ENCODE measurements at places on chromosomes 6 and 20.

DNA sequence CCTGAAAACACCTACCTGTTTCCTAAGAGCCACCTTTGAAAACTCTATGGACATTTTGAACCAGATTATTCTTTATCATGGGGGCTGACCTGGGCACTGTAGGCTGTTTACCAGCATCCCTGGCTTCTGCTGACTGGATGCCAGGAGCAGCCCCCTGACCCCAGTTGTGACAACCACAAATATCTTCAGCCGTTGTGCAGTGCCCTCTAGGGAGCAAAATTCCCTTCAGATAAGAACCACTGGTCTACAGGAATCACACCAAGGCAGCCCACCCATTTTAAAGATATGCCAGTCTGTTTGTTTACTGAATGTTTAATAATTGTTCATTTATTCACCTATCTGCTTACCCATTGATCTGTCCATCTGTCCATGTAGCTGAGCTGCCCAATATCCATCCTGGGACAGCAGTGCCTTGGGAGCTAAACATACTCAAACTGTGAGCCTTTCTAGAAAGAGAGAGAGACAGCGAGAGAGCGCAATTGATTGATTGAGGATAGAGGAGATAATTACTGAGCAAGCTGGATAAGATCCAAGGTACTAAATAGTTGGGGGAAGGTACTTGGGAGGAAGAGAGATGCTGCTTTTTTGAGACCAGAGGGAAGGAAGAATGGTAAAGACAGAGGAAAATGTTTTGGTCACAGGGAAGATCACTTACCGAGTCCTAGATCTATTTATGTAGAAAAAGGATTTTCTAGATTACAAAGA is 276.8 kb downstream of the NRN1 start:
- no peak for DNase-seq

DNA sequence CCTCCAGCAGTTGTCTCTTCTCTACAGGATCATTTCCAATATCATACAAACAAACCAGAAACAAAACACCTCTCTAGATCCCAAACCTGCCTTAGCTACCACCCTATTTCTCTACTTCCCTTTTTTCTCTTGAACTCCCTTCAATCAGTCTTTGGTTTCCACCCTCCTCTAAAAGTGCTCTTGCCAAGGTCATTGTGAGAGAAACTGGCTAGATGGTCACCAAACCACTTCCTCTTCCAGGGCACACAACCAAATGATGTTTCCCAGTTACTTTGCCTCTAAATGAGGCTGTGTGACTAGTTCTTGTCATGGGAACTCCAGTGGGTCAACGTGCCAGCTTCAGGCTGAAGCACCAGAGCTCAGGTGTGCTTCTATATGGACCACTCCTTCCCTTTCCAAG is 85.8 kb upstream of the ARMC2 start:
- no peak for DNase-seq

GRCh38 chr6:15509335-15509933 is 153.4 kb downstream of the DTNBP1 start:
- no peak for DNase-seq

DNA sequence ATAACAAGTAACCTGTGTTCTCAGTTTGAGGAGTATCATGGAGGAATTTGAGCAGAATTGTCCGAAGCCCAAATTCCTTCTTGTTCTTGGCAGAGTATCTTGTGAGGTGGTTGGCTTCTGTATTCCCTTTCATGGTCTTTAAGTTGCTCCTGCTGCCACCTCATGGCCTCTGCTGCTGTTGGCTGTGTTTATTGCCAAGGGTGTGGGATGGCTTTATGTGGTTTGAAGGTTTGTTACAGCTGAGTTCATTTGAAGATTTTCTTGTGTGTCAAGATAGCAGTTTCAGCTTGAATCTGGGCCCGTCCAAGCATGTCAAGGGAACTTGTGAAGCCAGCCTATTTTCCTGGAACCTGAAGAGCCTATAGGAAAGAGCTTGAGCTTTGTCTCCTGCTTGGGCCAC is 20.2 kb upstream of the TTK start:
- no peak for DNase-seq

- DNase-seq: no peak
Measured at GRCh38 chr20:25289886-25290597, 42.2 kb downstream of the PYGB start.

- no peak for DNase-seq
Measured at GRCh38 chr6:41932378-41932777, 9.2 kb downstream of the CCND3 start.

DNA sequence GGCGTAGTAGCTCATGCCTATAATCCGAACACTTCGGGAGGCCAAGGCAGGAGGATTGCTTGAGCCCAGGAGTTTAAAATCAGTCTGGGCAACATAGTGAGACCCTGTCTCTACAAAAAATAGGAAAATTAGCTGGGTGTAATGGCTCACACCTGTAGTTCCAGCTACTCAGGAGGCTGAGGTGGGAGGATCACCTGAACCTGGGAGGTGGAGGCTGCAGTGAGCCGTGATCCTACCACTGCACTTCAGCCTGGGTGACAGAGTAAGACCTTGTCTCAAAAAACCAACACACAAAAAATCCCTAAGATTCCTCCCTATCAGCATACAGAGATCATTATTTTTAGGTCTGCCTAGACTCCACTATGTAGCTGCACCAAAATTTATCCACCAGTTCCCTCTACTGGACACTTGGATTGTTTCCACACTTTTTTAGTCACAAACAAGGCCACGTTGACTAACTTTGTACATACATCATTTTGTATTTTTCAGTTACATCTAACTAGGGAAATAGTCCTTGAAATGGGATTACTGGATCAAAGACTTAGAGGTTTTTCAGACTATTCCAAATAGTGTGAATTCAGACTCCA is 3.6 kb upstream of the PHF1 start:
- no peak for DNase-seq

DNA sequence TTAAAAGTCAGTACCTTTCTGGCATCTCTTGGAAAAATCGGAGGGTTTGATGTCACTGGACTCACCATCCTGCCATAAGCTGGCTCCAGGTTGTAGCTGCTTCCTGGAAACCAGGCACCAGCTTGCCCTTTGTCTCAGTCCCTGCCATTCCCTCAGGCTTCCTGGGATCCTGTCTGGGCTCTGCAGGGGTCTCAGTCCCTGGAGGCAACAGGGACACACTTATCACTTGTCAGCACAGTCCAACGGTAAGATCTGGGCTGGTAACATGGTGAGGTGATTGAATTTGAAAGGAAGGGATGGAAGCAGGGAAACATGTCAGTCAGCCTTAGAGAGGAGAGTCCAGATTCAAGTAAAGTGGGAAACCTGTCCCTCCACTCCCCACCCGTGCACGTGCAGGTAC is 147.6 kb upstream of the ECI2 start:
- no peak for DNase-seq

DNA sequence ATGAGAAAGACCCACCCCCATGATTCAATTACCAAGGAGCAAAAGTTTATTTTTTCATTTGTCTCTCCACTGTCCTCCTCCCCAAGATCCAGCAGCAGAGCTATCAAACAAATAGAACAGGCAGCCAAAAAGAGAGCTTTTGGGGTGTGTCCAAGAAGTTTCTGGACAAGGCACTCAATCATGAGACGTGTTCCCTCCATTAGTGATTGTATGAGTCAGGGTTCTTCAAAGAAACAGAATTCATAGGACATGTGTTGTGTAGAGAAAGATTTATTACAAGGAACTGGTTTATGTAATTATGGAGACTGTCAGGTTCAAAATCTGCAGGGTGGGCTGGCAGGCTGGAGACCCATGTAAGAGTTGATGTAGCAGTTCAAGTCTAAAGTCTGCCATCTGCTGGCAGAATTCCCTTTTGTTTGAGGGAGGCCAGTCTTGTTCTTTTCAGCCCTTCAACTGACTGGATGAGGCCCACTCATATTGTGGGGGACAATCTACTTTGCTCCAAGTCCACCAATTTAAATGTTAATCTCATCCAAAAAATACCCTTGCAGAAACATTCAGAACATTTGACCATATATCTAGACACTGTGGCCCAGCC is 248.1 kb upstream of the OPRM1 start:
- DNase-seq: no peak

DNA sequence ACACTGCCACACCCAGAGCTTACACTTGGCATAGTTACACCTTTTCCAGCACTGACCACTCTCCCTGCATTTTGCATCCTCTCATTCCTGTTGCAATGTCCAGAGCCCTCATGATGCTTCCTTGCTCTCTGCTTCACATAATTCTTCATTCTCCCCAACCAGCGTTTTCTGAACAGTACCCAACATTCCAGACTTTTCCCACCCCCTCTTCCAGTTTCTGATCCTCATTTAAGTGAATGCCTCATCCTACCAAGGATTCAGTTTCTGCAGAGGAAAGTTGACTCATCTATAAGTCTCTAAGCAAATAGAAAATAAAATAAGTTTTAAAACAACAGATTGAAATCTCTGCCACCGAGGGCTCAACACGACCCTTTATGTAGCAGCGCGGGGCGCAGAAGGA is 321.3 kb upstream of the TCF21 start:
- DNase-seq: peak; percentile 50

DNA sequence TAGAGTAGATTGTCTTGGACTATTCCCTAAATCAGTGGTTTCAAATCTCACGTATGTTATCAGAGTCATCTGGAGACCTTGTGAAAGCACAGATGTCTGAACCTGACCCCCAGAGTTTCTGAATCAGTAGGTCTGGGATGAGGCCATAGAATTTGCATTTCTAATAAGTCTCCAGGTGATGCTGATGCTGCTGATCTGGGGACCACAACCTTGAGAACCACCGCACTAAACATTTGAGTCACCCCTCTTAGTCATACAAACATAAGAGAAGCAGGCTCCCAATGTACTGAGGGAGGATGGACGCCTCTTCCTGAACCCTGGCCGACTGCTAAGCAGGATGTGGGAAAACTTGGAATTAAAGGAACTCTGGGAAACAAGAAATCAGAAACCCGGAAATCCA is 187.8 kb upstream of the PRDM1 start:
- DNase-seq: peak; percentile 46

DNA sequence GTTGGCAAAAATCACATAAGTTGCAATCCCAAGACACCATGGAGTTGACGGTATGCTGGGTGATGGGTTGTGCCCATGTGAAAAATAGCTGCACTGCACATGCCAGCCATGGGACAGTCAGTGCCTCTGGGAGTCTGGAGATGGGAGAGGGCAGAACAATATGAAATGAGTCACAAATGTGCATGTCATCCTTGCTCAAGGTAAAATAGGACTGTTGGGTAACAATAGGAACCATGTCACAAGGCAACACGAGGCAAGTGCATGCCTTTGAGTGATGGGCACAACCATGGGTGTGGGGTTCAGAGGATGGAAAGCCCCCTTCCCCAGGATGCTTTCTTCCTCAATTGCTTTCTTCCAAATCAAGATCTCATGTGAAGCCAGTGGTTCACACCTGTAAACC is 70.5 kb upstream of the PIM1 start:
- no peak for DNase-seq

DNA sequence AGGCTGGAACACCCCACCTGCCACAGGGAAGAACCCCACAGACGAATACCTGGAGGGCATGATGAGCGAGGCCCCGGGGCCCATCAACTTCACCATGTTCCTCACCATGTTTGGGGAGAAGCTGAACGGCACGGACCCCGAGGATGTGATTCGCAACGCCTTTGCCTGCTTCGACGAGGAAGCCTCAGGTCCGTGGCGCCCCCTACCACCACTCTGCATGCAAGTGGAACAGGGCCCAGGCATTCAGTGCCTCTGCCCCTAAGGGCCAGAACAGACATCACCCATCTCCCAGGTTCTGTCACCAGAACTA is 6.6 kb downstream of the MYL9 start:
- no peak for DNase-seq

DNA sequence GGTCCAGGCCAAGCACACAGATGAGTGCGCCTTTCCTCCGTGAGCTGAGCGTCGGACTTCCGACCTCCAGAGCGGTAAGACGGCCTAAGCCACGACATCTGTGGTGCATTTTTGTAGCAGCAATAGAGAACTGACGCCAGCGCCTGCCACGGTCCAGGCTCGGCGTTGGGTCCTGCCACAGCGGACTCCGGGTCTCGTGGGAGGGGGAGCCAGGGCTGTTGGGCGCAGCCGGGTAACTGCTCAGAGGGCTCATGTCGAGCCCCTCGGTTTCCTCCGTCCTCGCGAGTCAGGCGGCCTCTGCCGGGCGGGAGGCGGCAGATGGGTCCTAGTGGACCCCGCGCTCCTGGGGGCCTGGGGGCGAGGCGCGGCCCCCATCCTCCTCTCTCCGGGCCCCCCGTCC is 216.1 kb downstream of the QKI start:
- no peak for DNase-seq

- DNase-seq: no peak
Measured at GRCh38 chr6:116561377-116562018, 7.9 kb downstream of the CALHM4 start.

DNA sequence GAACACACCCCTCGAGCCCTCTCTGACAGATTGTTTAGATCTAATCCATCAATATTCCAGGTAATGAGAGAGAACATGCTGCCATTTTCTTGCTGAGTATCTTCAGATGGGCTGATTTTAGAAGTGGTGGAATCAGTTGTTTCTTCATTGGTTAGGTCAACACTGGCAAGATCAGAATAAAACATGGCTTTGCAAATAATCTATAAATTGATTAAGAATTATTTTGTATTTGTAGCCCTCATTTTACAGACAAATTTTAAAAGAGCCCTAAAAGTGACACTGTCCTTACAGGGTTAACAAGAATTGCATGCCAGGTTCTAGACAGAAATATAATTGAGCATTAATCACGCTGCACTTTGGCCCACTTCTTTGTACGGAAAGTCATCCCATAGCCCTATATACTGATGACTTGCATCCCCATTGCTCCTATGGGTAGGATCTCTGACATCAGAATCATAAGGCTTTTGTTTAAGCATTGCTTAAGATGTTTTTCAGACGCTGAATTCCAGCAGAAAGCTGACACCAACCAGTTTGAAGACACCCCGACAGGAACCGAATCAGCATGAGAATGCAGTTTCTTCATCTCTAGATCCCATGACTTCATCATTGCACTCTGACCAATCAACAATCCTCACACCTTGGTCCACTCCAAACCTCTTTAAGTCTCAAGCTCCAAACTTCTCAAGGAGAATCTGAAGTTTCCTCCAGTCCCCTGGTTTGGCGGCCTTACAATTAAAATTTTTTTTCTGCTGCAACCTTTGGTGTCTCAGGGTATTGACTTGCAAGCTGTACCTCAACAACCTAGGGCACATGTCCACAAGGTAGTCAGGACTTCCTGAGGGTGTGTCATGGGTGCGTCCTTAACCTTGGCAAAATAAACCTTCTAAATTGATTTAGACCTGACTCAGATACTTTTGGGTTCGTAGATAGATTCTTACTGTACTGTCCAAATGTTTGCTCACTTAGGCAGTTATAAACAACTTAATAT is 7.8 kb downstream of the TDP2 start:
- peak; percentile 16 for DNase-seq

DNA sequence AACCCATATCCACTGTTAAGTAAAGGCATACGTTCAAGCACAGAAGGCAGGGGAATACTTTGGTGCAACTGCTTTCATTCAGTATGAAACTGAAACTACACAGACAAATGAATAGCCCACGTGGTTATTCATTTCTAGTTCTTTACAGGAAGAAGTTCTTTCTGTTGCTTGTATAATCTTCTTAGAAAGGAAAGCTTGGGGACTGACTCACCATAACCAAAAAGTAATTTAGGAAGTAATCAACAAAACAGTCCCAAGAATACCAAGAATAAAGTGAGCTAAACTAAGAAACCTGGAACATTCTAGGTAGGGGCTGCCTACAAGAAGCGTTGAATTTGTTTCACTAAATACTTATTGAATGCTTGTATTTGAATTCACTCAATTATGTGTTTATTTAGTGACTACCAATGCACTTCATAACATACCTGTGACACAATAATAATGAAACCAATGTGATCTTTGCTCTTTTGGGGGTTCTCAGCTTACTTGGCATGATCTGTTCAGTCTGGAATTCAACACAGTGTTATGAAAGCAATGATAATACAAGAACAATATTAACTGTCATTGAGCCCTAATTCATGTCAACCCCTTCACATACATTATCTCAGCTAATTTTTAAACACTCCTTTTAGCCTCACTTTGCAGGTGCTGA is 25.1 kb upstream of the KIAA0408 start:
- no peak for DNase-seq

Measured in AG04449 (cell line).